ENCODE measurements at places on chromosomes 12 and 14.

DNA sequence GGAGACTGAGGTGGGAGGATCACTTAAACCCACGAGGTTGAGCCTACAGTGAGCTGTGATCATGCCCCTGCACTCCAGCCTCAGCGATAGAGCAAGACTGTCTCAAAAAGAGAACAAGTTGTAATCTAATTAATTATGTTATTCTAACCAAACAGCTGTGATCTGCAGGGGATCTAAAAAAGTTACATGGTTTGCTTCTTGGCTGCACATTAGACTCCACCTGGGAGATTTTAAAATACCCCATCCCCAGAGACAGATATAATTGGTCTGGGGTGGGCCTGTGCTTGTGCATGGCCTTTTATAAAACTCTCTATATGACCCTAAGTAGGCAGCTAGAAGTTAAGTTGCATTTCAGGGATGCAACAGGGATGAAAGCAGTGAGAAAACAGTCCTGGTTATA lies 76.7 kb downstream of the SCAF11 start:
- no peak for DNase-seq

GRCh38 chr14:38507299-38507698 lies 251.4 kb upstream of the CLEC14A start:
- DNase-seq = no peak

GRCh38 chr14:69540654-69541335 lies 33.9 kb downstream of the CCDC177 start:
- no peak for DNase-seq

- DNase-seq = no peak
These were observed 12.1 kb downstream of the CKAP4 start for GRCh38 chr12:106235770-106236169.

GRCh38 chr14:99791476-99792209 lies 1.6 kb upstream of the EML1 start:
- no peak for DNase-seq

DNA sequence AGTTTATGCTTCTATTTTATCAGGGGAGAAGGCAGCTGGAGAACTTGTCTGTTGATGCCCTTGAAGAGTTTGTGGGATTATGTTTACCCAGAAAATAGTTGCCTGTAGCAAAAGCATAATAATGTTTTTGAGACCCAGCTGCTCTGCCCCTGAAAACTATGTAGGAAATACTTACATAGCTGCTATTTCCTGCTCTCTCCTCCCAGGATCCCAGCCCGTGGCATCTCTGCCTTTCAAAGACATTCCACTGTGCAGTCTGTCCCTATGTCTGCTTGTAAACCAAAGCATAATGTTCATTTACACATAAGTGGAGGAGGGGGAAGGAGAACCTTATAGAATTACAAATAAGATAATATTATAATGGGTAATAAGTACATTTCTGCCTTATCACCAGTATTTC lies 198.7 kb downstream of the SYT1 start:
- DNase-seq = no peak

- no peak for DNase-seq
These were observed 63.8 kb downstream of the PRKCH start for GRCh38 chr14:61385002-61385685.

DNA sequence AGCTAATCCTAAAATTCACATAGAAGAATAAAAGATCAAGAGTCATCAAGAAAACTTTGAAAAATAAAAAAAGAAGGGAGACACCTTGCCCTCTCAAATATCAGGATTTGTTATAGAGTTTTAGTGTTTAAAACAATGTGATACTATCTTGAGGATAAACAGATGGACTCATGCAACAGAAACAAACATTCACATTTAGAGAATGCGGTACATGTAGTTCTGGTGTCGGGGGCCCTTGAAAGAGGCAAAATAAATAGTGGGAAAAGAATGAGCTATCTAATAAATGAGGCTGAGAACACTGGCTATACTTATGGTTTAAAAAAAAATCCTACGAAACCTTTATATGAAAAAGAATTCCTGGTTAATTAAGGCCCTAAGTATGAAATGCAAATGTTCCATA lies 127.7 kb downstream of the LLPH start:
- no peak for DNase-seq

DNA sequence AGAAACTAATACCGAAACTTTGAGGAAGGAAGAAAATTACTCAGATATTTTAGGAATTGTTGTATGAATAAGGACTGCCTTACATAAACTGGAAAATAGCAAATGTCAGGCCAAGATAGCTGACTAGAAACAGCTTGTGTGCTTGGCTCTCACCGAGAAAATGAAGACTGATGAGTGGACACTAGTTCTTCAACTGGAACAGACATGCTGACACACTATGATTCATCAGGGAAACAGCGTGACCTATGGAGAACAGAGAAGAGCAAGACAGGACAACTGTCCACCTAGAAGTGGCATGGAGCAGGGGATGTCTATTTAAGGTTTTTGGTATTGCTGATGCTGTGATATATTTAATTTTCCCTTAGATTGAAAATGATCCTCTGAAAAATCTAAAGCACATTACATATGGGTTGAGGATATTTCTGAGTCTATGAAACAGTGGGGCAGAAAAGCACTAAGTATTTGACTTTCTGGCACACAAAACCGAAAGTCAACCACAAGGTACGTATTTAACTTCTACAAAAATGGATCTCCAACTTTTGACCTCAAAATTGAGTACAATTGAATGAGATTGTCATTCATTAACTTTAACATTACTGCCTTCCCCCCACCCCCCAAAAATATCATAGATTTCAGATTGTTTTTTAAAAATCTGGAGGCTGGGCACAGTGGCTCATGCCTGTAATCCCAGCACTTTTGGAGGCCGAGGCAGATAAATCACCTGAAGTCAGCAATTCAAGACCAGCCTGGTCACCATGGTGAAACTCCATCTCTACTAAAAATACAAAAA lies 863.2 kb downstream of the LRFN5 start:
- no peak for DNase-seq

DNA sequence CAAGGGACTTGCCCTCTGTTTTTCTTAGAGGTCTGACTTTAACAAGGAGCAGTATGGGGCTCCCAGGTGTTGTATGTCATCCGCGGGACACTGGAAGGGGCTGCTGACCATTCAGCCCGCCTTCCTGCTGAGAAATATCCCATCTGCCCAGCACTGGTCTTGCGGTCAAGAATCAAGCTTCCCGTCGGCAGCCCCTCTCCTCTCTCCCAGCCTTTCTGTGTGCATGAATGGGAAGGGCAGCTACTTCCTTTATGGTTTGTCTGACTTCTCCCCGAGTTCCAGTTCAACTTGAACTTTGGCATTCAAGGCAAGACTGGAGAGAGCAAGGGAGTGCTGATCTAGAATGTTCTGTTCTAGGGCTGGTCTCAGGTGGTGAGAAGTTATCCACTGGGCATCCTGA lies 51.5 kb downstream of the PSMA6 start:
- no peak for DNase-seq

DNA sequence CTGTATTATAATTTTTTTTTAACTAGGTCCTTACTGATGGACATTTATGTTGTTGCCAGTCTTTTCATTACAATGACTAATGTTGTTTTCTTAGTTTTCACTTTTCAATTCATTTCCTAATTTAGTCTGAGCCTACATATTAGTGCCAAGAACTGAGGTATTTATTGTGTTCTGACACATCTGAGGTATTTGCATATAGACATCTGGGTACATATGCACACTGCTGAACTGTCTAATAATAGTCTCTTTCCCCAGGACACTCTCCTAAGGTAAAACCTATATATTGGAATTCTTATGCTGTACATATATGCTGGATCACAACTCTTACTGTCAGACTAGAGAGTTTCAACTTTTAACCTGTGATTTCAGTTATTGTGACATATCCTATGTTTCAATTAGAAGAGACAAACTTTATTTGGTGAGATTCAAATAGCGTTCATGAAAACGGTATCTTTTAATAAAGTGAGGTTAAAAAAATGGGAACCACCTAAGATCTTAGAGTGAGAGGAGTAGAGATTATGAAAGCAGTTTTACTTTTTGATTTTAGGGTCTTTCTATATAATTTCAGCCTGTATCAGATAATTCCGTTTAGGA lies 263.2 kb downstream of the RAD51B start:
- DNase-seq = no peak

GRCh38 chr12:7709969-7710675 lies 1.1 kb upstream of the DPPA3 start:
- no peak for DNase-seq

DNA sequence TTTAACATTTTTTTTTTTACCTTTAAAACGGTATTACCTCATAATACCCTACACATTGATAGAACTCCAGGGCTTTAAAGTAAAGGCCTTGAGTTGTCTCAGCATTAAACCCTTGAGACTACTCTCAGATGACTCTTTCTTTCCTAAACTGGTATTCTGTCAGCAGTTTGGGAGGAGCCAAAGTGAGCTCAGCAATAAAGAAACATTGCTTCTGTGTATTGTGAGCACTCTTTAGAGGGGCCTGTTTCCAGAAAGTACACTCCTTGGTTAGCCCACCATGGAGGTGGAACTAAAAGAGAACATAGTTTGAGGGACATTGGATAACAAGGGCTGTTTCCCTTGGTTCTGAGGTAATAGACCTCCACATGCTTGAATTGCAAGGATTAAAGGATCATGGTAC lies 20.4 kb downstream of the MAP3K12 start:
- no peak for DNase-seq

DNA sequence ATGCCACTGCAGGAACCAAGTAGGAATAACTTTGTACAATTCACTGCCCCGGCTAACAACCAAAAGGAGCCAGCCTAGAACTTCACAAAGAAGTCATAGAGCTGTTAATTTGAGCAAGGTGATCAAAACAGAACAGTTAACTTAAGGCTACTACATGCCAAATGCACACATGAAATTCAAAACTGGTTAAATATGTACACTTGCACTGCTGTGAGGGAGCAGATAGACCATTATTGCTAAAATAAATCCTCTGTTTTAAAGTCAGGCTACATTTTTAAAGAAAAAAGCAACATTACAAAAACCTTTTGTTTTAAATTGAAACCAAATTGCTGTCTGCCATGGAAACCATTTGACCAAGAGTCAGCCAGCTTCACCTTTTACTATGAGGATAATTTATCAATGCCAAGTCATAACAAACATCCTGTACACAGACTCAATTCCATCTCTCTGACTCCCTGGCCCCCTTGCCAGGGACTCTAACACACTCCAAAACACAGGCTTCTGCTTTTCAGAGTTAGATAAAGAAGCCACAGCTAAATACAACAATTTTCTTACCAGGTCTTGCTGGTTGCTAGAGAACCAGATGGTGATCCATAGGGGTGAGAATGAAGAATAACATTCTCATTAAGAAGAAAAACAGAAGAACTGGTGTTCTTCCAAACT lies 84.0 kb downstream of the LRP6 start:
- DNase-seq = no peak

- DNase-seq = no peak
These were observed 888.6 kb downstream of the TMTC2 start for GRCh38 chr12:83575326-83575725.

DNA sequence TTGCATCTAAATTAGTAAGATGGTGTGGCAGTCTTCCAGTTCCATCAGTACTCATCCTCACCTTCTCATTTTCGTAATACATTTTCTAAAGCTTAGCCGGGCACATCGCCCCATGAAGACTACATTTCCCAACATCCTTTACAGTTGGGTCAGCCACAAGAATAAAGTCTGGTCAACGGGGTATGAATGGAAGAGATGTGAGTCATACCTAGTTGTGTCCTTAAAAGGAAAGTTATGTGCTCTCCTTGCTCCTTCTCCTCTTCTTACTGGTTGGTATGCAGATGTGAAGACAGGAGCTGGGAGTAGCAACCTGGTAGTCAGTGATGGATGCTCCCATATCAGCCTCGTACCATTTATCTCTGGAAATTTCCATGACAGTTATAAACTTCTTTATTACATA lies 35.9 kb upstream of the EGLN3 start:
- no peak for DNase-seq

Data from stimulated activated CD4-positive, alpha-beta T cell treated with anti-CD3 and anti-CD28 coated beads, Interleukin-15, amount 100 ng/mL, for 1 hour (primary cell).